Hematopoietic multipotent progenitor cell treated with erythropoietin and hydrocortisone succinate and interleukin-3 and kit ligand, for 6 days (in vitro differentiated cells): ENCODE measurements at places on chromosomes 2 and 18.

DNA sequence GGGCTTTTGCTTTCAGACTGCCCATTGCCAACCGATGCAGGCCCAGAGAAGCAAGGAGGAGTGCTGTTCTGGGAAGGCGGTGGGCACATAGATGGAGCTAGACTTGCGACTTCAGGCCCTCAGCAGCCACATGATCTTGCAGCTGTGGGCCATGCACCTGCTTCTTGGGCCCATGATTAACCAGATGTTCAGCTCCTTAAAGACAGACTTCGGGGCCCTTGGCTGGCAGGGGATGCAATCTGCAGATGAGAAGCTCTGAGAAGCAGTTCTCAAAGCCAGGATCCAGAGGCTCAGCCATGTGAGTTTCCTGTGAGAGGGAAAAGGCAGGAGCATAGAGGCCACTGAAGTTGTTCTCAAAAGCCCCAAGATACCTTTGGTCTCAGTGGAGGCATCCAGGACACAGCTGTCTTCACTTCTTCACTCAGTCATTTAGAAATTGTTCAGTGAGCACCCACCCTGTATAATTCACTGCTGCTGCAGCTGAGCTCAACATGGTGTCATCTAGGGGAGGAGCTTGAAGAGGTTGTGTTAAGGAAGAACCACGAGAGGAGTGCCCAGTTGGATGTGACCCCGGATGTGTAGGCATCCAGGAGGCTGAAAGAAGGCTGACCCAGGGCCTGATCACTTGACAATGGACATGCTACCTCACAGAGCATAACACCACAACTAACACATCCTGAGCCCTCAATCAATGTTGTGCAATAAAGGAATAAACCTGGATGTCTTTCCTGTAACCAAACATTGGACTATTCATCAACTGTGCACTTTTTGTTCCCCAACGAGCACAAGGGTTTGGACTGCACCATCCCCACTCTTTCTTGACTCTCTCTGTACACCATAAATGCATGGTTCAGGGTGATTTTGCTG lies 44.7 kb upstream of the TMEM200C start:
- DNase-seq = no peak

- peak; percentile 36 for DNase-seq
Measured at GRCh38 chr2:37464067-37464466, 119.6 kb downstream of the QPCT start.

GRCh38 chr2:11042841-11043240 lies 112.4 kb upstream of the SLC66A3 start:
- no peak for DNase-seq

- peak; percentile 35 for DNase-seq
Measured at GRCh38 chr2:223692191-223692947, 90.2 kb upstream of the SCG2 start.

DNA sequence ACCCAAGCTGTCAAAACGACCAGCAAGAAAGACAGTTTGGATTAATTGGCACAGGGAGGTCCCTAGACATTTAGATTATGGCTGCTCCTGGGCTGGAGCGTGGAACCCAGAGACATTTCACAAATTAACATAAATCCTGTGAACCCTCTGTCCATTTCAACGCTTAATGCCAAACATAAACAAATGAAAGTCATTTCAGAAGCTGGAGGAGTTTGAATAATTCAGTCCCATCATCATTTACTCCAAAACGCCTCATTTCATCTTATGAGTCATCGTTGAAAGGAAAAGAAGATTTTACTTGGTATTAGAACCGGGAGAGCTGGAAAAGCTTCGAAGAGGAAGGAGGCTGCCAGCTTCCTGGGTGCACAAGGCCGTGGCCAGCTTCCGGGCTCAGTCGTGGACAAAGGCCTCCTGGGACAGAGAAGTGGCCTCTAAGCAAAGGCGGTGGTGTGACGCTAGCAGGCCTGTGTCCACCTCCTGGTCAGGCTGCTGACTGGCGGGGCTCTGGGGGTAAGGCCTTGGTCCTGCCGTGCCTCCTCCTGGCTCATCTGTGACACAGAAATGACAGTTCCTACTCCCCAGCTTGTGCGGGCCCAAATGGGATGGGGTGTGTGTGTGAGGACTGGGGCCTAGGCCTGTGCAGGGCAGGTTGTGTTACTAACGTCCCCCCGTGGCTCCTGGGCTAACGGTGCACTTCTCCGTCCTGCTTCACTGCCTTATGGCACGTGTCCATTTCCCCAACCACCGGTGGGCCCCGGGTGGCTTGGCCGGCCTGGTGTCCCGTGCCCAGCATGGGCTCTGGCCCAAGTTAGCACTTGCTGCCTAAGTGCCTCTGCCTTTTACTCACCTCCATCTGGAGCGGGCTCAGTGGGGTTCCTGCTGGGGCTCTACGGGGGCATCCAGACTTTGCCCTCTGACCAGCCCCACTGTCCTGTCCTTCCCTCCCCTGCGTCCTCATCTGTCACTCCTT lies 71.6 kb downstream of the RRM2 start:
- DNase-seq = no peak

DNA sequence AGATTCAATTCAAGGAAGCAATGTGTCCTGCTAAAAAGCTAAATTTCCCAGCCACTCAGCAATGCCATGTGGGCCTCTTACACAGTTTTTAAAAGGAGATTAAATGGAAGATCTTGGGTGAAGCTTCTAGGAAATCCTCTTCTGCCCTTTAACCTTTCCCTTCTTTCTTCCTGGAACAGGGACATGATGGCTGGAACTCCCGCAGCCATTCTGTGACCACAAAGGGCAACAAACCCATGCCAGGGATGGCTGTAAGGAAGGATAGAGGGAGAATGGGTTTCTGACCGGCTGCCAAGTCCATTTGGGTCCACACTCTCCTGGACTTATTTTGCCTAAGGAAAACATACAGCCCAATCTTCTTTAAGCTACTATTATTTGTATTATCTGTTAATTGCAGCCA lies 52.6 kb upstream of the ASAP2 start:
- DNase-seq = no peak

- DNase-seq = peak; percentile 93
Measured at GRCh38 chr2:43221763-43222474, 4.5 kb downstream of the ZFP36L2 start.

- DNase-seq = no peak
Measured at GRCh38 chr2:109201465-109202327, 72.7 kb downstream of the SH3RF3 start.

DNA sequence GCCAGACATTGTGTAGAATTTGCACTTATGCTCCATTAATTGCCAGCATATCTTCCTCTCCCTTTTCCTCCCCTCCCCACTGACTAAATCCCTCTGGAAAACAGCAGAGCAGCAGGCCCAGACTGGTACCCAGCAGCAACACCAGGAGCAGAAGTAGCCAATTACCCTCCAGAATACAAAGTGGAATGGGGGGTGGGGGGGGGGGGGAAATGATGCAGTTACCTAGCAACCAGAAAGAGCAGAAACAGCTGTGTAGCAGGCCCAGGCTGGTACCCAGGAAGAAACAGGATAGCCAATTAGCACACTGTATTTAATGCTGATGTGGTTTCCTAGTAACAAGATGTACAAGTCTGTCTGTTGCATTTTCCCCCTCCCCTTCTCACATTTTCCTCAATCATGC lies 52.3 kb downstream of the KLF7 start:
- DNase-seq = no peak

DNA sequence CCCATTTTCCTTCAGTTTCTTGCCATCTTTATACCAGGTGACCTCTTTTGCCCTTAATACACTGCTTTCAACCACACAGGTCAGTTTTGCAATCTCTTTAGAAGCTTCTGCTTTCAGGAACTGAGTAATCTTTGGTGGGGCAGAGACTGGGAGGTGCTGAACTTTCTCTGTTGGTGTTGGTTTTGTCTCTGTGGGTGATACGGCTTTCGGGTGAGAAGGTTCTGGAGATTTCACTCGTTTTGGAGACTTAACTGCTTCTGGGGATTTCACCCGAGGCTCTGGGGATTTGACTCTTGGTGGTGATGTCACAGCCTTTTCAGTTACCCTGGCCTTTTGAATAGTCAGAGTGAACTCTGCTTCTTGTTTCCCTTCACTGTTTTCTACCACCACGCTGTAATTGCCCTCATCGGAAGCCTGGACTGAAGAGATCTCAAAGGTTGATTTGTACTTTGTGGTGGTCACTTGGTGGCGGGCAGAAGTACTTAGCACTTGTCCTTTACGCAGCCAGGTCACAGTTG lies 50.4 kb downstream of the PLEKHA3 start:
- peak; percentile 49 for DNase-seq

- no peak for DNase-seq
Measured at GRCh38 chr2:46498681-46499080, 19.3 kb downstream of the TMEM247 start.

DNA sequence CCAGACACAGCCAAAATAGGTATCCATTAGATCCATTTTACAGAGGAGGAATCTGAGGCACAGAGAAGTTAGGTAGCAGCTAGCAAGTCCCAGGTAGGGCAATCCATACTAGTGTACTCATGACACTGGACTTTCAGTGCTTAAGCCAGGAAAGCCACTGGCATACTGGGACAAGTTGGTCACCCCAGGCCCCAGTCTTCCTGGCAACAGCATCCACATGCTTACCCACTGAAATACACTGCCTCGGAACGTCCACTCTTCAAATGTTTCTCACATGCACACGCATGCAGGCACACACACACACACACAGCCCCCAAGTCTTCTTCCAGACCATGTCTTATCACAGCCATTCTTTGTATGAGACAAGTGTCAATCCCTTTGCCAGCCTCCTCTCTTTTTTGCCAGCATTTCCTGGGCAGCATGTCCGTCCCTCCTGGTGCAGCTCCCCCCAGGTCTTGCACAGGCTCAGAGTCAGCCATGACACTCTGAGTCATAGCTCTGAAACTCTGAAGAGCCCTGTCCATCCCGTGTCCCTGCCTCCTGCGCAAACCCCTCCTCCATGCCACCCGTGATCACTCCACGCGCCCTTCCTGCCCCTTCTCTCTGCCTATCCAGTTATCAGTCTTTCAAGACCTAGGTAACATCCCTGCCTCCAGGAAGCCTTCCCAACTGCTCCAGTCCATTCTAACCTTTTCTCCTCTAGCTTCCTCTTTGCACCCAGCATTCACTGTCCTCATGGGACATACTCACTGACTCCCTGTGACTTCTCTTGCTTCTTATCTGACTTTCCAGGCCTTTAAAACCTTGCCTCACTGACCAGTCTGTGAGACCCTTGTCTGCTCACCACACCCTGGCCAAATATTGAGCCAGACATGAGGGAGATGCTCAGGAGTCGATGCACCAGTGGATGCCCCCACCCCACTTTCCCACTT lies 10.9 kb upstream of the TEX261 start:
- DNase-seq = no peak

GRCh38 chr2:196322973-196323810 lies 151.8 kb upstream of the STK17B start:
- DNase-seq = no peak

DNA sequence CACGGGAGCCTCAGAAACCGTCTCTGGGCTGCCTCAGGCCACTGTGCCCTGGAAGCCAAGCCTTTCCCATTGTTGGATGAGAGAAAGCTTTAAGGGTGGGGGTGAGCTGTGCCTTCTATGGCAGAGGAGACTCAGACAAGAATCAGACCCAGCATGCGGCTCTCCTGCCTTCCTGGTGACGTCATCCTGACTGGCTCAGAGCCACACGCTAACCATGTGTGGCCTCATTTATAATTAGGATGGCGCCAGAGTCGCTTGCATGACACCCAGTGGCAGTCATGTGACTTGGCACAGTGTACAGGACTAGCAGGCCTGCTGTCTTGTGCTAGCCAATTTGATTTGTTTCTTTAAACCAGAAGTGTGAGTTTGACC lies 99.1 kb downstream of the SH3BP4 start:
- peak; percentile 73 for DNase-seq

DNA sequence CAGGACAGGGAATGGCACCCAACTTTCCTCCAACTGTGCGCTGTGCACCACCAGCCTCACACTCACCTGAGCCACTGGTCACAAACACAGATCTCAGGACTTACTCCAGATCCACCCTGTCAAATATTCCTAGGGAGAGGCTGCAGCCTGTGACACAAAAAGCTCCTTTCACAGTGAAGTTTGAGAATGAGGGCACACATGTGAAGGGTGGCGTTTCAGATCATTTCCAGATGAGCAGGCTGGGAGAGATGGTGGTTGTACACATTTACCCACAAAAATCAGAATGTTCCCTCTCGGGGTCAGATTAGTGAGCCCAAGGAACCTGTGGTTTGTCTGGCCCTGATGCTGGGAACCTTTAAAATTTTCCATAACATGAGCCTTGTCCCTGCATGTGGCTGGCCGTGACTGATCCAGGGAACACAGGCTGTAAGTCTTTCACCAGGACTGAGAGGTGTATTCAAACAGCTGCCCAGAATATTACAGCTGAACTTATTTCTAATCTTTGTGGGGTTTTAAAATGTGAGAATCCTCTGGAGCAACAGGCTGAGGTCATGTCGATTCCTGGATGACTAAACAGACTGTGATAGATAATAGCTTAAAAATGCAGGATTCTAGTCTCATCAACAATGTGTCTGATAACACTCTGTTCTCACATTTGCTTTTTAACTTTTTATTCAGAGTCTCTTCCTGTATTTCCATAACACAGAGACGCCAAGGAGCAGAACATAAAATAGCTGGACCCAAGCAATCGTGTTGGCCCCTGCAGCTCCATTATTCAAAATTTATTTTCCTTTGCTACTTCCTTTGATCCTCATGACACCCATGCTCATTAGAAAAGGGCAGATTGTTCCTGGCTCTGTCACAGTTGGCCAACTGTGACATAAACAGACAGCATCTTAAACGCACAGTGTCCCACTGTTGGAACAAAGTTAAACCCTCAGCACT lies 35.5 kb downstream of the IL1R2 start:
- DNase-seq = no peak

GRCh38 chr2:236503100-236503499 lies 66.5 kb upstream of the ACKR3 start:
- no peak for DNase-seq

DNA sequence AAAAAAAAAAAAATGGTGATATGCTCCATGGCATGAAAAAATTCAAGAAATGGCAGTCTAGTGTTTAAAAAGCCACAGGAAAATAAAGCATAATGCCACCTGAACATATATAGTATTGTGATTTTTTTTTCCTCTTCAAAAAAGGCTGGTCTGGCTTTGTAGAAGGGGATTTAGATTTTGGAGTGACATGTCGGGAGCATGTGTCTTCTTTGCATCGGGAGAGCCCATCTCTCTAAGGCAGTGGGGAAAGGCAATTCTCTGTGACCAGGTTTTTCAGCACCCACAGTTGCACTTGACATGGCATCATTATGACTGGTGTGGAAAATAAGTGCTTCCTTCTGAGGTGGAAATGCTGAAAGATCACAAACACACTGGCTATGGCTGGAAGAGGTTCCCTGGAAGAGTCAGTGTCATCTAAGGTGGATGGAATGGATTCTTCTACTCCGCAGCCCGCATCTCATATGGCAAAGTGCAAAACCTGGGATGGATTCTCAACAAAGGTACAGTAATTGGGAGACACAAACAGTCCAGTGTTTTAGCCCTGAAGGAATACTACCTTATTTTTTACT lies 172.5 kb downstream of the AGAP1 start:
- peak; percentile 37 for DNase-seq

- no peak for DNase-seq
Measured at GRCh38 chr2:112794841-112795240, 10.5 kb upstream of the IL1A start.

DNA sequence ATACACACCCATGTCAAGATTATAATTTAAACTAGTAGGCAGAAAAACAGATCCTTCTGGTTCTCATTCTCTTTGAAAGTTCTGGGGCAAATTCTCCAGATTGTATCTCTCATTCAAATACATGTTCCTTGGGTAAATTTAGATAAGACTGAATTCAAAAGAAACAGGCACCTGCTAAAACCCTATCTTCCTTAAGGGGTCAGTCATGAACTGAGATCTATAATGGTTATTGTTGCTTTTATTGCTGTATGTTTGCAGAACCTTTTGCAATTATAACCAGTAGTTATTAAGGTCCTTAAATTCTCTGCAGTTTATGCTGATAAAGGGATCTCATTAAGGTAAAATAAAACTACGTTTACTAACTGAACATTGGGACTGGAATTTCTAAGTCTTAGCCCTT lies 83.5 kb downstream of the MYO5B start:
- DNase-seq = no peak
